ENCODE measurements at places on chromosomes 4 and X. TPM values are rescaled to one million over a fixed set of nuclear protein-coding genes. Genes with fewer than 3 reads are reported as not detected.

- H3K36me3 ChIP-seq = no peaks in the 10 kb centered on the region
- H3K27ac ChIP-seq = no peak overlapping the region
- no peak overlapping the region for H3K4me3 ChIP-seq
- no peaks in the 10 kb centered on the region for H3K4me1 ChIP-seq
Observed at GRCh38 chrX:15939737-15940136, 85.1 kb upstream of the AP1S2 start.

TCP11X2 gene
- total RNA-seq = not detected

- no peaks in the 10 kb centered on the region for H3K27me3 ChIP-seq
- H3K36me3 ChIP-seq = no peaks in the 10 kb centered on the region
- no peak overlapping the region for H3K27ac ChIP-seq
Observed at GRCh38 chr4:123480706-123481418, 84.3 kb downstream of the SPRY1 start.

DNA sequence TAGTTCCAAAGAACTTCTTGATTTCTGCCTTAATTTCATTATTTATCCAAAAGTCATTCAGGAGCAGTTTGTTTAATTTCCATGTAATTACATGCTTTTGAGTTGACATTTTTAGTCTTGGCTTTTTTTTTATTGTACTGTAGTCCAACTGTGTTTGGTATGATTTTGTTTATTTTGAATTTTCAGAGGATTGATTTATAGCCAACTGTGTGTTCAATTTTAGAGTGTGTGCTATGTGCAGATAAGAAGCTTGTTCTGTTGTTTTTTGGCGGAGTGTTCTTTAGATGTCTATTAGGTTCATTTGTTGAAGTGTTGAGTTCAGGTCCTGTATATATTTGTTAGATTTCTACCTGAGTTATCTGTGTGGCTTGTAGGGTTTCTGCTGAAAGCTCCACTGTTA lies 533.6 kb downstream of the TRAM1L1 start:
- H3K4me1 ChIP-seq = no peaks in the 10 kb centered on the region
- DNase-seq = no peak
- H3K27ac ChIP-seq = no peak overlapping the region
- no peak overlapping the region for H3K4me3 ChIP-seq

- peak; percentile 32 for DNase-seq
- no peaks in the 10 kb centered on the region for H3K36me3 ChIP-seq
- no peaks in the 10 kb centered on the region for H3K27me3 ChIP-seq
- H3K4me1 ChIP-seq = no peaks in the 10 kb centered on the region
Observed at GRCh38 chr4:27568236-27568951, 707.8 kb downstream of the STIM2 start.

PASD1 gene
- not detected for total RNA-seq

DNA sequence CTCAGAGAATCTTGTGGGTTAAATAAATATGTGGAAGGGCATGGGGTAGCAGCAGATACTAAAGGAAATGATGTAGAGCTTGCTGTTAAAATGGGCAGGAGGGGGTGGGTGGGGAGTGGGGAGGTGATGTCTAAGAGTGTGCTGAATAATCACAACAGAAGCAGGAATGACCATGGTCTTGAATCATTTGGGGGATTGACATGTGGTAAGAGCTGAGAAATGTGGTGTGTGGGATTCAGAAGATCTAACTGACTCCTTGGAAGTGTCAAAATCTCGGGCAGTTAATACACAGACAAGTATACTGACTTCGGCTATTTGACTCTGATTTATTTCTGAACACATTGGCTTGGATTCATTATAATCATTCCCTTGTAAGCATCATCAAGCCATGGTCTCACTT lies 6.8 kb downstream of the VGLL1 start:
- H3K27me3 ChIP-seq = no peaks in the 10 kb centered on the region
- no peaks in the 10 kb centered on the region for H3K36me3 ChIP-seq
- no peak for DNase-seq

GRCh38 chrX:3177851-3178250 lies 136.6 kb downstream of the ARSF start:
- H3K36me3 ChIP-seq = no peaks in the 10 kb centered on the region
- H3K4me1 ChIP-seq = no peaks in the 10 kb centered on the region
- no peak overlapping the region for H3K27ac ChIP-seq

GRCh38 chrX:150032742-150033141 lies 94.5 kb upstream of the EOLA2 start:
- H3K4me1 ChIP-seq = peaks cover 50% of the 10 kb centered on the region
- H3K4me3 ChIP-seq = peak overlapping the region; percentile 33
- H3K27me3 ChIP-seq = no peaks in the 10 kb centered on the region
- DNase-seq = peak; percentile 87
- H3K27ac ChIP-seq = peak overlapping the region; percentile 76

UNC5C gene
- not detected for total RNA-seq

DNA sequence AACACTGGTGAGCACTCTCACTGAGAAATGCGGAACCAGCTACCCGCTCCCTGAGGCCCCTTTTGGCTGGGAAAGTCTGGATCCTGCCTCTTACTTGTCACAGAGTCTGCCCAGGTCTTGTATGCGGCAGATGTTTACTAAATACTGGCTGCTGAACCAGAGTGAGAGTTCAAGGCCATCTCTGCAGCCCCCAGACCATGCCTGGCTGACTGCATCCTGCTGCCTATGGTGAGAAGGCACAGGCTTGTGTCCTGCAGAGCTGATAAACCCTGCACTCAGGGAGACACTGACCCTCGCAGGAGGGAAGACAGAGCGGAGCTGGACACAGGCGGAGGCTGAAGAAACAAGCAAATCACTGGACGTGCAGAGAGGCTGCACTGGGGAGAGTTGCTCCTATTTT lies 46.5 kb downstream of the JAKMIP1 start:
- no peak overlapping the region for H3K4me3 ChIP-seq
- H3K27me3 ChIP-seq = peaks cover 40% of the 10 kb centered on the region
- H3K36me3 ChIP-seq = no peaks in the 10 kb centered on the region
- no peak for DNase-seq

- H3K4me1 ChIP-seq = no peaks in the 10 kb centered on the region
- H3K36me3 ChIP-seq = no peaks in the 10 kb centered on the region
- no peak overlapping the region for H3K27ac ChIP-seq
- H3K4me3 ChIP-seq = no peak overlapping the region
- H3K27me3 ChIP-seq = peaks cover 6% of the 10 kb centered on the region
Observed at GRCh38 chr4:81963015-81963762, 410.6 kb downstream of the HNRNPD start.

GRCh38 chrX:270848-271367 lies 10.3 kb upstream of the PLCXD1 start:
- no peak overlapping the region for H3K4me3 ChIP-seq
- H3K27ac ChIP-seq = no peak overlapping the region
- H3K36me3 ChIP-seq = no peaks in the 10 kb centered on the region
- DNase-seq = no peak
- no peaks in the 10 kb centered on the region for H3K4me1 ChIP-seq
- H3K27me3 ChIP-seq = no peaks in the 10 kb centered on the region

- H3K4me3 ChIP-seq = no peak overlapping the region
- no peaks in the 10 kb centered on the region for H3K36me3 ChIP-seq
- 0 out of 2 replicates have a peak, but pooled peaks cover 8% of the 10 kb centered on the region for H3K4me1 ChIP-seq
Observed at GRCh38 chr4:174365018-174365587, 81.4 kb downstream of the CEP44 start.

NAA11 gene
- not detected for total RNA-seq

- H3K27ac ChIP-seq = no peak overlapping the region
- no peak for DNase-seq
- H3K36me3 ChIP-seq = no peaks in the 10 kb centered on the region
- H3K4me3 ChIP-seq = no peak overlapping the region
- H3K27me3 ChIP-seq = peaks cover 37% of the 10 kb centered on the region
- no peaks in the 10 kb centered on the region for H3K4me1 ChIP-seq
Observed at GRCh38 chr4:89285745-89286144, 21.9 kb downstream of the GPRIN3 start.

IQSEC2 gene
- 8.5 TPM for total RNA-seq

GRCh38 chr4:3043282-3044020 lies 30.9 kb downstream of the HTT-AS start:
- H3K27ac ChIP-seq = no peak overlapping the region
- H3K27me3 ChIP-seq = no peaks in the 10 kb centered on the region
- H3K4me3 ChIP-seq = no peak overlapping the region
- peaks cover 16% of the 10 kb centered on the region for H3K4me1 ChIP-seq
- H3K36me3 ChIP-seq = no peaks in the 10 kb centered on the region
- DNase-seq = no peak

DNA sequence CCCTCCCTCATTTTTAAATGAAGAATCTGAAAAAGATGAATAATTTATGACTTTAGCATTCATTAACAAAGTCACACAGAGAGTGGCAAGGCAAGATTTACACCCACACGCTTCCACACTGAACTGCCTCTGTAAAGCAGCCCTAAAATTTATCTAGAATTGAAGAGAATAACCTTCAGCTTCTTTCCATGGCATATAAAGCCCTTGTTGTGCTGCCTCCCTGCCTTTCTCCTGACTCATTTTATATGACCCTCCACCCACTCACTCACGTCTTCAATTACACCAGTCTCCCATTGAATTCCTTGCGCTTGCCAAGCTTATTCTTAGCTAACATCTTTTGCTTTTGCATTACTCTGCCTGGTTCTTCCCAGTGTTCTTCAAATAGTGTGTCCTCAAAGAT lies 2649.3 kb downstream of the PCDH7 start:
- H3K36me3 ChIP-seq = no peaks in the 10 kb centered on the region
- H3K27me3 ChIP-seq = no peaks in the 10 kb centered on the region
- H3K4me1 ChIP-seq = peaks cover 5% of the 10 kb centered on the region

GRCh38 chrX:12162420-12162819 lies 24.1 kb downstream of the FRMPD4 start:
- peaks cover 9% of the 10 kb centered on the region for H3K4me1 ChIP-seq
- H3K27ac ChIP-seq = no peak overlapping the region
- H3K36me3 ChIP-seq = no peaks in the 10 kb centered on the region
- DNase-seq = no peak

Measured in PC-3 (cell line).